ENCODE measurements at places on chromosomes 13 and 19.

DNA sequence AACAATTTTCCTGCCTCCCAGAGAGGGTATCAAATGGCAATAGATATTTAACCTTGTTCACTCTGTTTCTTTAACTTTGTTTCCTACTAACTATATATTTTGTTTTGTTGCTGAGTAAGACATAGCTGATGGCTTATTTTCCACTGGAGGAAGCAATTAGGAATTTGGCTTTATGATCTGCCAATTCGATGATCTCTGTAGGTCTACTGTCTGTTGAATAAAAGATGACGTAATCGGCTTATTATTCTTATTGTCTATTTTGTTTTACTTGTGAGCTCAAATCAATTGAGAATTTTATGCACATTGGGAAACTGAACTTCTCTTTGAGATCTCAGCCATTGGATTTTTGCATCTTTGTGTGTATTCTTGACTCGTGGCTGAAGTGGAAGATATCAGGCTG, 862.6 kb downstream of the EFNB2 start:
- no peak for DNase-seq

GRCh38 chr19:45110851-45111266, 17.9 kb downstream of the PPP1R37 start:
- no peak for DNase-seq

GRCh38 chr13:36973621-36974295, 25.4 kb downstream of the ALG5 start:
- no peak for DNase-seq

DNA sequence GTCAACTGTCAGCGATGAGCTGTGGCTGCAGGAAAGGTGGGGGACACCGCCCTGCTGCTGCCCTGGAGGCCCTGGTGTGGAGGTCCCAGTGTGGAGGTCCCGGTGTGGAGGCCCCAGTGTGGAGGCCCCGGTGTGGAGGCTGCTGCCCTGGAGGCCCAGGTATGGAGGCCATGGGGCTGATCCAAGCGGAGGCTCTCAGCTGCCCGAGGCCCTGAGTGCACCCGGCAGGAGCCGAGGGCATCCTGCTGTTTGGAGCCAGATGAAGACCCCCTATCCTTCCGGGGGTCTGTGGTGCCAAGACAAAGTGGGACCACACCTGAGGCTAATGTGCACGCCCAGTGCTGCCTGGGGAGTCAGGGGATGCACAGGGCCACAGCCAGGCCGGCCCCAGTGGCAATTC, 210.4 kb upstream of the SOX1 start:
- no peak for DNase-seq

DNA sequence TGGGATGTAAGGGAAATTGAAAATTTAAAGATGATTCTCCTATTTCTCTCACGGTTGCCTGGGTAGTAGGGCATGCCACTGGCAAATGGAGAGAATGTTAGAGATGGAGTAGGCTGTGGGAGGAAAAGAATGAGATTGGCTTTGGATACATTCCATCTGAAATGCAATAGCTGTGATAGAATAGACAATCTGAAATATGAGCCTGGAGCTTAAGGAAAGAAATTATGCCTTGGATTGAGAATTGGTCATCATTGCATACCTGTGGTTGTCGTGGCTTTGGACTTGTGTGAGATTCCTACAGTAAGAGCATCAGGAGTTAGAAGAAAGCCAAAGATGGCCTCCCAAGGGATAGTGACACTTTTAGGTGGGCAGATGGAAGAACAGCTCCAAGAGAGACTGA, 305.1 kb upstream of the SLC10A2 start:
- DNase-seq = peak; percentile 60

DNA sequence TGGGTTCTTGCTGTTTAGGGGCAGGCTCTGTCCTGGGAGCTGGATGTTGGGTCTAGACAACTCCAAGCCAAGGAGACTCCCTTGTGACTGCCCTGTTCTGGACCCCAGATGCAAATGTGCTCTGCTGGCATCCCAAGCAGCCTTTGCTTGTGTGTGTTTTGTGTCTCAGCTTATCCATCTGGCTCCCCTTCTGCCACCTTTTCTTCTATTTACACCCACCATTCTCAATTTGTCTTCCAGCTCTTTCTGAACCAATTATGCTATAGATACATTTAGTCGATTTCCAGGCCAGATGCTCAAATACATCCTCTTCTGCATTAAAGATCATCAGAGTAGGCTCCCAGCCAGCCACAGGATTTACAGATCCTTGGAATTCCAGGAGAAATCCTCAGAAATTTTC, 115.0 kb upstream of the SLC7A1 start:
- DNase-seq = no peak

DNA sequence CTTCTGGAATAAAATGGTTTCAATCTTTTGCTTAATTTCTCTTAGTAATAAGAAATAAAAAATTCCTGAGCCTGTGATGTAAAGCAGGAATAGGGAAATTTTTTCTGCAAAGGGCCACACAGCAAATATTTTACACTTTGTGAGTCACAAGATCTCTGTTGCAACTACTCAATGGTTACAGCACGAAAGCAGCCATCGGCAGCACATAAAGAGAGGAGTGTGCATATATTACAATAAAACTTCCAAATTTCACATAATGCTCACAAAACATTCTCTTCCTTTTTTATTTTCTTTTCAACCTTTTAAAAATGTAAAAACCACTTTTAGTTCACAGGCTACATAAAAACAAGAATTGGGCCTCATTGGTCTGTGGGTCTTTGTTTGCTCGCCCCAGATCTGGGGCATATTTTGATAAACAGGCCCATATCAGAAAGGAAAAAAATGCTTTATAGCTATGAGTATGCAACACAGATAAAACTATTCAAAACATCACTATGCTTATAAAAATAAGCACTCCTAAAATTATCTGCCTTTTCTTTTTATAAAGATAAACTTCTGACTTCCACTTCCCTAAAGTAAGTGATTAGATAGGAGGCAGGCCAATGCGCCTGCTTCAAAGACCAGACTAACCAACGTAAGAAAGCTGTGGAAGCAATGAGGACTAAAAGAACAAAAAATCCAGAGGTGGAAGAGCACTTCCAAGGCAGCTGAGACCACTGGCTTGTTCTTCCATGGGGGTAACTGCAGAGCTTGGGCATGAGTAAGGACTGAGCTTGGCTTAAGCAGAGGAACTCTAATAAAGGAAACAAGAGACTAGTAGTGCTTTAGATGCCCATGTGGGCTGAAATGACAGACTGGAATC, 26.5 kb downstream of the MYCBP2 start:
- peak; percentile 80 for DNase-seq

- DNase-seq = peak; percentile 39
These were observed 545 bp downstream of the NACC1 start for GRCh38 chr19:13118424-13119193.

DNA sequence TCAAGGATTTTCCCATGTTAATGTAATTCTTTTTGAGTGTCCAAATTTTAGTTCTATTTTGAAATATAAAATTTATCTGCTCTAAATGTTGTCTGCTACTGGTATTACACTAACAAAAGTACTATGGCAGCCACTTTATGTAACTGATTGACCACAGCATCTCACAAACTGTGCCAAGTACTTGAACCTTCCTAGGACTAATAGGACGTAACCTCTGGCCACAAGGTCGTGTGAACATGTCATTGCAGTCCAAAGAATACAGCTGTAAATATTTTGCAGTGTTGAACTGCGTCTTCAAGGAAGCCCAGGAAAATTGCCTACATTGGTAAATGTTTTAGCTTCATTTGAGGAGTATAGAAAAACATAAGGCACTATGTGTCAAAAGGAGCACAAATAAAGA, 1.9 kb downstream of the KCTD4 start:
- no peak for DNase-seq

DNA sequence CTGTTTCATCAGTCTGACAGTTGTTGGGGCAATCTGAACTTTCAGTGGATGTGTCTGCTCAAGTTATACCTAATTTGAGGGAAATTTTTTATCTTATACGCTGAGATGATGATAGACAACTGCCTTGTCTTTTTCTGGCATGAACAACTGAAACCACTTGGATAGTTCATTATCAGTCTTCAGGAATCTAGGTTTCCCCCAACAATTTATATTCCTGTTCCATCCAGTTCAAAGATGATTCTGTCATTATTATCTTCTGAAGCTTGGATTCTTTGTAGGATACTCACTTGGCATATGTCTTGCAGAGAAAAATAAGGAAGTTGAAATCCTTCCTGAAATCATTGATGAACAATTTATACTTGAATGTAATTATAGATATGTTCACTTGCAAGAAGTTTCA, 193.7 kb downstream of the LMO7 start:
- DNase-seq = no peak

- no peak for DNase-seq
These were observed 266.3 kb downstream of the LMO7 start for GRCh38 chr13:75902166-75903104.

GRCh38 chr19:30363073-30363472, 9.1 kb upstream of the ZNF536 start:
- no peak for DNase-seq

- DNase-seq = no peak
These were observed 25.1 kb downstream of the CARD8 start for GRCh38 chr19:48230555-48231129.

DNA sequence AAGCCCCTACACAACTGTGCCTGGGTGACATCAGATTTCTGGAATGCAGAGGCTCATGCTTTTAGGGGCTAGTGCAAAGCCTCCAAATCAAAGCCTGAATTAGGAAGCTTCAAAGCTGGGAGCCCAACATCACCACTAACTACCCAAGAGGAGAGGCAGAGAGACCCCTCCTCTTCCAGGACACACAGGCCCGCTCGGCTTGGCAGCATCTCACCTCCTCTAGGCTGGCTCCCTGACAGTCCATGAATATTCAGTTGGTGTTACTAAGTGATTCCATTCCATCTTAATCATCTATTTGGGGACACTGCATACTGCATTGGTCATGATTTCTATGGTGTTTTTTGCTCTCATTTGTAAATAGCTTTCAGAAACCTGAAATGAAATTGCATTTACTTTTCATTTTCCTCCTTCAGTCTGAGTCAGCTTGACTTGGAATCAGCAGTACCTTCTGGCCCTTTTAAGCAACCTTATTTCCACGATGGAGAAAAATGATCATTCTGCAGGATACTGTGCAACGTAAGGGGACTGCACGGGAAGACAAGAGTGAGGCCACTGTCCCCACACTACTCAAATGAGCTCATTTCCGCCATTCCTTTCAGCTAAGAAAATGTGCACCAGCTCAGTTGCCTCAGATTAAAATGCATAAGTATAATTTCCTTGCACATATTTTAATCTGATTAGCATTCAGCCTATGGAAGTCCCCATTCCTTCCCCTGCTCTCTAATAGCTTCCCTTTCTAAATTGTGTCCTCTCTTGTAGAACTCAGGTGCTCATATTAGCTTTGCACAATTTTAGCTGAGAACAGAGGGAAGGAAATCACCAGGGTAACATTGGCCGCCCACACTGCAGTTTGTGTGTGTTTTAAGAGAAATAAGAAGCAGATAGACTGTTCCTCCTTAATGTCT, 219.9 kb downstream of the RFC3 start:
- no peak for DNase-seq

GRCh38 chr13:60453490-60453889, 56.5 kb downstream of the TDRD3 start:
- no peak for DNase-seq

GRCh38 chr19:47176627-47177090, 46.0 kb downstream of the SAE1 start:
- DNase-seq = peak; percentile 80

DNA sequence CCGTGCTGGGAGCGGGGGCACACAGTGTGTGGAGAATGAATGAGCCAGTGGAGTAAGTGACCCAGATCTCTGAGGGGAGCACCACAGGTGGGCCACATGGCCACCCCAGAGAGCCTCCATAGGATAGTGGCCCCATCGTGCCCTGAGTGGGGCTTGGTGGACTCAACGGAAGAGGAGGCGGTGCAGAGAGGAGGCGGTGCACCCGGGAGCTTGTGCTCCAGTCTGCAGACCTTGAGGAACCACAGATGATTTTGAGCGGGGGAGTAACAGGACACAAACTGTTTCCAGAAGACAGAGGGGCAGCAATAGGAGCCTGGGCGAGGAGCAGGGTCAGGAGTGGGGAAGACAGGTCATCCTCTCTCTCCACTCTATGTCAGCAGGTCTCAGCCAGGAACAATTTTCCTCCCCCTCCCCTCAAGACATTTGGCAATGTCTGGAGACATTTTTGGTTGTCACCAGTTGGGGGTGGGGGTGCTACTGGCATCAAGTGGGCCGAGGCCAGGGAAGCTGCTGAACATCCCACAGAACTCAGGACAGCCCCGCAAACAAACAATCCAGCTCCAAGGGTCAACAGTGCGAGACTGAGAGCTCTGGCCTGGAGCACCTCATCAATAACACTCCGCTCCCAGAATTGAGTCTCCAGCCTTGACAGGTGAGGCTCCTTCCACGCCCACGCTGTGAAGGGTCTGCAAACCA, 182.2 kb downstream of the USP12 start:
- no peak for DNase-seq

- DNase-seq = no peak
These were observed 8.0 kb downstream of the ANGPTL8 start for GRCh38 chr19:11247391-11247790.

DNA sequence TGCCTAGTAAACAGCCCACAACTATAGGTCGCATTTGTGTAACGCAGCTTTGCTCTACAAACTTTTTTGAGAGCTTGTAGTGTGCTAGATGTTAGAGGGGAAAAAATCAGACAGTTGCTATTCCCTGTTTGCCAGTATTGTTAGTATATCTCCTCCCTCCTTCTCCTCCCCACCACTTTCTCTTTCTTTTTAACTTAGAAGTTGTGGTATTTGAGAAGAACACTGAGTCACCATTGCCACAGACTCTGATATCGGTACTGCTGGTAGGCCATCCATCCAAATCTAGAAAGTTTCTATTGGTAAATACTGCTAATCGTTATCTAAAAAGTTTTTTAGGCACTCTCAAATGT, 666 bp downstream of the POMP start:
- peak; percentile 64 for DNase-seq

GRCh38 chr13:39312596-39312995, 274.3 kb downstream of the NHLRC3 start:
- no peak for DNase-seq

Measured in trophoblast cell (in vitro differentiated cells and primary cell).